Activated B cell treated with CpG ODN at 0.5 μM for 24 hours (primary cell): ENCODE measurements at places on chromosomes 1 and 21. TPM values are rescaled to one million over a fixed set of nuclear protein-coding genes. Genes with fewer than 3 reads are reported as not detected.
A peak's percentile ranks its signal among the peaks of the same experiment; 100 is the strongest.

Gene TAS1R1
- total RNA-seq: not detected in 2 replicates

Gene TARS2
- total RNA-seq: 42.6 and 50.7 TPM in 2 replicates

Gene ZNF683
- total RNA-seq: not detected in 2 replicates

Gene PLA2G2C
- not detected in 2 replicates for total RNA-seq

Gene ZBTB8B
- 0.02 TPM in 1 of 2 replicates, not detected in the other for total RNA-seq

Gene TEDDM1
- not detected in 2 replicates for total RNA-seq

GRCh38 chr1:19435851-19436455, 49.4 kb downstream of the CAPZB start:
- no peak for DNase-seq

DNA sequence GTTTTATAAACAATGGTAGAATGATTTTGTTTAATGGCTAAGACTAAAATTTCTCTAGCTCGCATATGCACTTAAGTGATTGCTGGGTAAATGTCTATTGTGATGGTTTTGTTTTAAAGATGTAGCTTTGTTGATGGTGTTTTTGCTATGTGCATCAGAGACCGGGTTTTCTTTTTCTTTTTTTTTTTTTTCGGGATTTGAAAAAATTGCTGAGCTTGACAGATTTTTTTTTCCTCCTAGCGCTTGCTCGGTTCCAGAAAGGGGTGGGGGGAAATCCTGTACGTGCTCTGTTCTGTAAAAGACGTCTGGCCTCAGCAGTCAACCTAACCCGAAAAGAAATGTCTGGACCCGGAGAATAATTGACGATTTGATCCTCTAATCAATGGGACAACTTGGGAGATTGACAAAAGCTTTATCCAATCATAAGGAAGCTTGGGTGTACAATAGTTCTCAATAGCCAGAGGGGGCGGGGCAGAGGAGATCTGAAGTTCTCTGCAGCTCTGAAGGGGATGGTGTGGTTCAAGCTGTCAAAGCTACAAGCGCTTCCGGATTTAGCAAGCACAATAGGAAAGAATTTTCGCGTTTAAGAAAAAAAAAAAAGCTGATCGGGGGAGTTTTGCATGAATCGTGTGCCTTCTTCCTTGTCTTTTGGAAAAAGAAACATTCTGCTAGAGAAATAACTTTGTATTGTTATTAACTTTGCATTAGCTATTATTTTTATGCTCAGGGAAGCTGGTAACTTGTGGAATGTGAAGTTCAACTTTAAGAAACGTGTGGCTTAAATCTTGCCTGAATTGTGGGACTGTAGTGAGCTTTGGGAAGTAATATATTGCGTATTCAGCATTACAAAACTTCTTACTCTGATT, 4.5 kb upstream of the NFIA start:
- DNase-seq: peak; percentile 38

DNA sequence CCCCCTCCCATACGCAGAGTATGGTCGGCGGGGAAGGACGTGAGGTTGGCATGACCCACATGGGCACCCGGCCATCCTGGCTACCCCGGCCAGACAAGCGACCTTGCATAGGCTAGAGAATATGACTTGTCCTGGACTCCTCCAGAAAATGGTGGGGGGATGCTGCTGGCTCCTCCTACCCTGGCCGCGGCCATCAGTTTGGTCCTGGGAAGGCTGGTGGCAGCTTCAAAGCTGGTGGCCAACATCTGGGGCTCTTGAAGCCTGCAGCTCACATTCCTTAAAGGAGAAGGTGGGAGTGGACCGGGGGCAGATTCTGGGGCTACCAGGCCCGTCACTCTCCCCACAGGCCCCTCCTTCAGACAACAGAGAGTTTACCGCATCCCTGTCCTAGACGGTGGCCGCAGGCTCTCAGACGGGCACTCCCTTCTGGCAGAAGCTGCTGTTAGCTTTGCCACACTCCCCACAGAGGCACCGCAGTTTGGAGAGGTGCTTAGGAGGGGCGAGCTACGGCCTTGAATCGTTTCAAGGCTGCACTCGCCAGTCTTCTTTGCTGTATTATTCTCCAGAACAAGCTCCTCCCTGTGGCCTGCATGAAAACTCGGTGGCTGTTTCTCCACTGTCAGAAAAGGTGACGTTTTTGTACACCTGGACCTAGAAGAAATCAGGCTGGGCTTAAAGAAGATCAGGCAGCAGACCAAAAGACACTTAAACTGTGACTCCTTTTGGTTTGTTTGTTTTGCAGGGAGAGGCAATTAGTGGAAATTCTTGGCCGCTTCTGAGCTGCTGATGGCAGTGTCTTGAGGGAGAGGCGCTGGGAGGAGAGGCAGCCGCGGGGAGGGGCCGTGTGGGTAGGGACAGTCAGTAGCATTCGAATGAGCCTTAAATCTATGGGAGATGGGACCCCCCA, 68.0 kb downstream of the RUNX3 start:
- DNase-seq: no peak

DNA sequence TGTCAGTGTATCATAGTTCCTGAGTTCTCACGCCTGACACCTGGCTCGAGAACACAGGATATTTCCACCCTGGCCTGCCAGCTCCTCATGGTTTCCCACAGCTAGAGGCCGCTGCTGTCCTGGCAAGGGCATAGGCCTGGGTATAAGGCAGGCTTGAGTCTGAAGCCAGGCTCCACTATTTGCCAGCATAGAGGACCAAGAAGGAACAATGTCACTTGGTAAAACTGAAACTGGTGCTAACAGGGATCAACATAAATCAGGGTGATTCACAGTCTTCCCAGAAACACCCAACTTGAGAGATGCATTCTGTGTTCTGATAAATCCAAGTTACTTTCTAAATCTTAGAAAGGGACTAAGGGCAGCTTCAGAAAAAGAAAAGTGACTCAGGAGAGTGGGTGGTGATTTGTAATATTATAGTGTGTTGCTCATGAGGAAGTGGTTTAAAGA, 6.9 kb upstream of the S100A2 start:
- peak; percentile 53 for DNase-seq

DNA sequence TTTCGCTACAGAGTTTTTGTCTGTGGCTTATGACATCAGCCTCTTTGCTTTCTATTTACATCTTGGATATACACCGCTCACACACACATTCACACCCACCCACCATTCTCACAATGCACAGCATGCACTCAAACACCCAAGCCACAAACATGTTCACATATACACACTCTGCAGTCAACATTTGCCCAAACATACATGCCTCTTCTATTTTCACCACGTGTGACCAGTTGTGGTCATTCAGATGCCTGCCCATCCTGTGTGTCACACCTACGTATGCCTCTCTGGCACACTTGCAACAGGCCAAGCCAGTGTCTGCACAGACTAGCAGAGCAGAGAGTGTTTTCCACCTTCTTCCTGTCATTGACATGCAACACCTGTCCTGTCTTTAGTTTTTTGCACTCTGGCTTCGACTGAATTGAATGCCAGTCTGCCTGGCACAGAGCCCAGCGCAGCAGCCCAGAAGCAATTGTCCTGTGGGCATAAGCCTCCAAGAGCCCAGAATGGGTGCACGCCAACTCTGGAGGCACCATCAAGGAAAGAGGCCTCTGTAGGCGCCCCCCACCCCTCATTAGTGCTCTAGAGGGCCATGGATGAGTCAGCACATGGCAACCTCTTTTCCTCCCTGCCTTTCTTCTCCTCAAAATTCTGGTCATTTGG, 37.7 kb upstream of the LRRN2 start:
- DNase-seq: no peak

GRCh38 chr1:111920221-111921024, 69.0 kb downstream of the KCND3 start:
- no peak for DNase-seq

- DNase-seq: no peak
Measured at GRCh38 chr1:185441605-185442004, 124.6 kb upstream of the IVNS1ABP start.

DNA sequence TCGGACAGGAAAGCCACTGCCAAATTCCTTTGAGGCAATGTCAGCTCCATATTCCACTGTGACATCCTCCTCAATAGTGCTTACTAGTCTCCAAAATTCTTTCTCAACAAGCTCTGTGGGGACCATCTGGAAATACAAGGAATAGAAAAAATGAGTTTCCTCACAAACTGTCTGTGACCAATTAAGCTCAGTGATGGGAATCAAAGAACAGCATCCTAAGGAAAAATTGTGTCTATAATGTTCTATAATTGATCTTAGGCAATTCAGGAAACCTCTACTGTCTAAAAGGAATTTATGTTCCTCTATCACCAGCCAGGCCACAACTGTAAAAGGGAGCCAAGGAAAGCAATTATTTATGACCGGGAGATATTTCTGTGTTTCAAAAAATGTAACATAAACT, 46.1 kb upstream of the SYT2 start:
- DNase-seq: no peak

- DNase-seq: no peak
Measured at GRCh38 chr1:172724232-172724631, 65.3 kb downstream of the FASLG start.

DNA sequence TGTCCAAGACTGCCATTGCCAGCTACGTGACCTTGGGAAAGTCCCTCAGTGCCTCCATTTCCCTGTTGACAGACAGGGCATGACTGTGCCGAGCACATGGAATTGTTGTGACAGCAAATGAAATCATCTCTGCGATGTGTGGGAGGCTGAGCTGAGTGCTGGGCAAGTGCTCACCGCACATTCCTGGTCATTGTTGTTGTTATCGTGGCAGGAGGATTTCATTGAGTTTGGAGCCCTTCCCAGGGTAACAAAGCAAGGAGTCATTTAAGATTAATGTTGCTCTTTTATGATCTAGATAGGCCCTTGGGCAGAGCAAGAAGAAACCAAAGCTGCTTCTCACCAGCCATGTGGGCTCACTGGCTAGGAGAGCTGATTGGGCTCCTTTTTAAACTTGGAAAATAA, 39.6 kb upstream of the ITPKB start:
- no peak for DNase-seq

GRCh38 chr1:202220733-202221132, 27.1 kb downstream of the LGR6 start:
- DNase-seq: no peak

- DNase-seq: no peak
Measured at GRCh38 chr1:204602111-204602579, 83.4 kb downstream of the LRRN2 start.

- no peak for DNase-seq
Measured at GRCh38 chr1:221794079-221794670, 52.3 kb upstream of the DUSP10 start.

GRCh38 chr1:248818505-248819374, 7.0 kb downstream of the SH3BP5L start:
- DNase-seq: no peak

GRCh38 chr1:109927911-109928321, 17.3 kb downstream of the CSF1 start:
- no peak for DNase-seq

- DNase-seq: no peak
Measured at GRCh38 chr1:35173491-35173890, 19.5 kb downstream of the SFPQ start.

DNA sequence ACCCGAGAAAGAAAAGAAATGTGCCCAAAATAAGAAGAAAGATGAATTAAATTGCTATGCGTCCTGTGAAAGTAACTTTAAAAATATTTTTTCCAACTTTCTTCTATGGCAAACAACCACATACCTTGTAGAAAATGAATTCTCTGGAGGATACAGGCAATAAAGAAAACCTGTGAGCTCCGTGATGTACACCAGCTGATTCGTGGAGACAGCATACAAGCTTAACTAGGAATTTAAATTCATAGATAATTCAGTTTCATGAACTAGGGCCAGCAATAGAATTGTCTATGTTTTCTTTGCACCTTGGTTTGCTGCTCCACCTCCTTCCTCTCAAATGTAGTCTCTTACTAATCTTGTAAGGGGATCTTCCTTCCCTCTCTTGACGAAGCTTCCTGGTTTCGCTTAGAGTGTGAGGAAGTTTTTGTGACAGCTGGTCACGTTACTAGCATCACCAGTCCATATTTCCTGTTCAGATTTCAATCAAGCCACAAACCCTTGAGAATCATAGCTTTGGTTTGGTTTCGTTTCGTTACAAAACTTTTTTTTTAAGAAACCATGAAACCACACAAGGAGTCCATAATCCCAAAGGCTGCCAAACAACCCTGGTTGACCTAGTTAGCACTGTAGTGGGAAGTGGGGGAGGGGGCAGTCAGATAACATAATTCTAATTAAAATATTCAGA, 35.8 kb downstream of the GREM2 start:
- DNase-seq: no peak

DNA sequence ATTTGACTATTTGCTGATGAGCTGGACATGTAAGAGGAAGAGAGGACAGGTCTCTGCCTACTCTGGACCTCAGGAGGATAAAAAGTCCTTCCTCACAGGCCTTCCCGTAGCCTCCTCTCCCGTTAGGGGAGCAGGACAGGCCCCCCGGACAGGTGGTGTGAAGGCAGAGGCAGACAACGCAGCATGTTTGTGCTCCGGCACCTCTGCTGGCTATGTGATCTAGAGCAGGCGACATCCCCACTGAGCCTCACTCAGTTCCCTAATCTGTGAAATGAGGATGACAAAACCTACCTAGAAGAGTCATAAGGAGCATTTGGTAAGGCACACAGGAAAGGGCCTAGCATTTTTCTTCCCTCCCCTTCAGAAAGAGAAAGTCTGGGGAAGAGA, 34.8 kb downstream of the KIAA1614 start:
- DNase-seq: no peak

DNA sequence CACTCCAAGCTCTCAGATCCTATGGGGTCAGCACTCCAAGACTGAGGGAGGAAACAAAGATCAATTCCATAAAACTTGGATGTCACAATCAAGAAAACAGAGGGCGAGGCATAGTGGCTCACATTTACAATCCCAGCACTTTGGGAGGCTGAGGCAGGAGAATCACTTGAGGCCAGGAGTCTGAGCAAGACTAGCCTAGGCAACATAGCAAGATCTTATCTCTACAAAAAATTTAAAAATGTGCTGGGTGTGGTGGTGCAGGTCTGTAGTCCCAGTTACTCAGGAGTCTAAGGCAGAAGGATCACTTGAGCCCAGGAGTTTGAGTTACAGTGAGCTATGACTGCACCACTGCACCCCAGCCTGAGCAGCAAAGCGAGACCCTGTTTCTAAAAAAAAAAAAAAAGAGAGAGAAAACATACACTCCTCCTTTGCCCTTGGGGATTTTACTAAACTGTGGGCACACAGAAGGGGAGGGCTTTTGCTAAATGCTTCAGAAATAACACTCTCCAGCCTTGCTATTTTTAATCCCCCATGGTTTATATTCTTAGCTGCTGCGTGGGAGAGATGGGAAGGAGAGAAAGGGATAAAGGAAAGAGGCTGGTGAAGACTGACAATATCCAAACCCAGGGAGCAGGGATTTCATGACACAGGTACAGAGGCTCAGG, 18.1 kb downstream of the ARHGEF2 start:
- DNase-seq: no peak

DNA sequence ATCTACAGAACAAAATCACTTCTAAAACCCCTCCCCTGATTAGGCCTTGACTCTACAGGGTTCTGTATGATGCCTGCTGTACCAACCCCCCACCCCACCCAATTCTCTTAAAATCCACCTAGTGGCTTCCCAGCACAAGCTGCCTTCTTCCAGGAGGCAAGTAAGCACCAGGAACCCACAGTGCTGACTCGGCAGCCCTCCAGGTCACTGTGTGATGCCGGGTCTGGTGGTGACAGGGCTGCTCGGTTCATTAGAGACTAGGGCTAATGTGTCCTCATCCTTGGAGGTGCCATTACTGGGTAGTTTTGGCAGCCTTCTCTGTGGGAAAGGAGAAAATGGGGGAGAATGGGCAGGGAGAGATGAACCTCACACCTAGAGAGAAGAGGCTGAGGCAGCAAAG, 363.5 kb downstream of the PTPRU start:
- no peak for DNase-seq

- no peak for DNase-seq
Measured at GRCh38 chr1:26158271-26158907, 490 bp upstream of the FAM110D start.
